ENCODE measurements at places on chromosomes 1 and 21. TPM values are rescaled to one million over a fixed set of nuclear protein-coding genes. Genes with fewer than 3 reads are reported as not detected.

EFNA3 gene
- 0.75 TPM for total RNA-seq

CFHR3 gene
- 0.24 TPM for total RNA-seq

PADI4 gene
- total RNA-seq, result 0.48 TPM

NCMAP gene
- 0.27 TPM for total RNA-seq

DNA sequence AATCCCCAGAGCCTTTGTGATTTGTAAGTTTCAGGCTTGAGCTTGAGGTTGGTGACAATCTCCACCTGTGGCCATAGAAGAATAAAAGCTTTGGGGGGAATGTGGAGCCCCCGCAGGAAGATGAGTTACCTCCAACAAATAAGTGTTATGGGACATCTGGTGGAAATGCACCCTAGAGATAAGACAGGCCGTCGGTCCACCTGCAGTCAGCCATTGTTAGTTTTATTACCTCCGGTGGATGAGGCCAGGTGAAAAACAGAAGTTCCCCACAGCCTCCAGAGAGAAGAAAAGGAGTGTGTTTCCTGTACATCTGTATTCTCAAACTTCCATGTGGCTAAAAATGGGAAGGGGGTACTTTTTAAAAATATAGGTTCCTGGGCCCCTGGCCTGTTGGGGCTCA is 137.4 kb downstream of the KAZN start:
- no peak for DNase-seq

DNA sequence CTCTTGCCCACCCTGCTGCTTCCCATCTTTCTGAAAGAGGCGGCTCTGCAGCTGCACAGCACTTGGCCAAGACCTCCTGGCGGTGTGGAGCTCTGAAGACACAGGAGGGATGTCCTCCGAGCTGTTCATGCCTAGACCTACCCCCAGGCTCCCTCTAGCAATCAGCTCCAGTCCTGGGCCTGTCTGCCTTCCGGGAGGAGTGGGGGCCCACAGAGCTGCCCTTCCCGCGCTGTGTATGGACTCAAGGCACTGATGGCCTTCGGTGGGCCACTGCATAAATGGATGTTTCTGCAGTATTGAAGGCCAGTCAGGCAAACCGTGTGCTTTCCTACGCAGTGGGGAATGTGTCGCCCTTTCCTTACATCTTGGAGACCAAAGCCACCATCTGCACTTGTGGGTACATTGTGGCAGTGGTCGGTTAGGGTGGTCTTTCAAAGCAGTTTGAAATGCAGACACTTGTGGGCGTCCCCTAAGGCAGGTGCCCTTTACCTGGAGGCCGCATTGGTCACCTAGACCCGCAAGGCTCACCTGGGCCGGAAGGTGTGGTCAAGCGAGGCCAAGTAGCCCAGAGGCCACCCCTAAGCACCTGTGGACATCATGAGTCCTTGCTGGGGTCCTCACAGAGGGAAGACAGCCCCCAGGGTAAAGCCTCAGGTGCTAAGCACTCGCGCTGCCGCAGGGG is 912 bp upstream of the PKNOX1 start:
- DNase-seq, result no peak

DNA sequence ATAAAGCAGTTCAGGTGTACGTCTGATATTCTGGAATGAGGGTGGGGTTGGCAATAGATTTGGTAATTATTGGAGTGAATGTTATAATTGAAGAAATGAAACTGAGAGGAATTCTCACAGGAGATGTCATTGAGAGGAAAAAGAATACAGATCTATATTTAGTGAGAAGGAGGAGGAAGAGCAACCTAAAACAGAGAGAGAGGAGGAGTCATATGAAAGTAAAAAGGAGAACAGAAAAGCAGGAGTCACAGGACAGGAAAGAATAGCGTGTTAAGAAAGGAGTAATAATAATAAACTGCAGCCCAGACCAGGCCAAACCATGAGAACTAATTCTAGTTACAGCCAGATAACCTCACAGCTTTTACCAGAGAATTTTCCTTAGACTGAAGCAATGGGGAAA is 62.7 kb upstream of the MROH9 start:
- no peak for DNase-seq

GRCh38 chr1:45654540-45655280 is 30.9 kb upstream of the CCDC17 start:
- DNase-seq, result no peak

- DNase-seq, result no peak
Measured at GRCh38 chr1:179742717-179743678, at the start of gene FAM163A. FAM163A (plus strand) TSS chr1:179743291; CDS start chr1:179813098, 69,807 bp downstream.

DNA sequence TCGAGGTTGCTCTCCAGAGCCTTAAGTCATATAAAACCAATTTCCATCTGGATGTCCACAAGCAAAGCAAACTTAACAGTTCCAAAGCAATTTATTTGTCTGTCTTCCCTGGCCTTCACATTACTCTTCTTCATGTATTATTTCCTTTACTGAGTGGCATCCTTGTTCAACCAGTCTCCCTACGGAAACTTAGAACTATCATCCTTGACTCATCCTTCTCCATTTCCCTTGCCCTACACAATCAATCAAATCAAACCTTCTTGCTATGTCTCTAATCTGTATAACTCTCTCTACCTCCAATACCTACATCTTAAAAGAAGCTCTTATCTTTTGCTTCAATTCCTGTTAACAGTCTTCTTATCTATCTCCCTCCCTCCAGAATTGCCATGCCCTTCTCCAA is 25.4 kb downstream of the EGLN1 start:
- DNase-seq, result no peak

DNA sequence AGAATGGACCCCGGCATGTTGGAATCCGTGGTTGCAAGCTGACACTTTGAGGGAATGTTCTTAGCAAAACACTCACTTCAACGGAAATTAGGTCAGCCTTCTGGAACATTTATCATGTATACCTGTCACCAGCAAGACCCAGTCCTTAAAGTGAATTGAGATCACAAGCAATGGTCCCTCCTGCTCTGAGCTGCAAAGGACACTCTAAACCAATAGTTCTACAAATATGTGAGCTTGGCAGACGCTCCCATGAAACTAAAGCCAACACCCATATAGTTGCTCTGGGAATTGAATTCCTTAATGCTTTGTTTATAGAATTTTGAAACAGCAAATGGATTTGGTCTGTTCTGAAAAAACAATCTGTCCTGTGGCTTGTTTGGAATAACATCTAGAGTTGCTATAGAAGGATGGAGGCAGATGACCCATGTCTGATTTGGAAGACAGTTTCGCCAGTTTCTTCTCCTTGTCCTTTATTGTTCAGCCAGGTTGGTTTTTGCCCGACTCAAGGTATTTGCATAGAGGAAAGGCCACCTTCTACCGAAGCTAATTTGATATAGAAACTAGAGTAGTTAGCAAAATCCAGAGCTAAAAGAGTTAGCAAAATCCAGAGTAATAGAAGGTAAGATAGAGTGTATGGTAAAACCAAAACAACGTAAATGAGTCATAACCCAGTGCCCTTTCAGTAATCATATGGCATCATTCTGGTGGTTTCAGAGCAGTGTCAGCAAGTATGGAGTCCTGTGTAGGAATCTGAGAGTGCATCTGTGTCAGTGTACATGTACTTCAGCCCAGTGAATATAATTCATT is 236.2 kb downstream of the NFIA start:
- DNase-seq, result no peak

GRCh38 chr1:206002871-206003801 is at the start of gene RAB7B:
RAB7B (minus strand) TSS chr1:206003395; CDS start chr1:205994135, 9,260 bp downstream.
- peak; percentile 78 for DNase-seq

GRCh38 chr1:10046356-10047085 is 13.8 kb downstream of the UBE4B start:
- peak; percentile 55 for DNase-seq

DNA sequence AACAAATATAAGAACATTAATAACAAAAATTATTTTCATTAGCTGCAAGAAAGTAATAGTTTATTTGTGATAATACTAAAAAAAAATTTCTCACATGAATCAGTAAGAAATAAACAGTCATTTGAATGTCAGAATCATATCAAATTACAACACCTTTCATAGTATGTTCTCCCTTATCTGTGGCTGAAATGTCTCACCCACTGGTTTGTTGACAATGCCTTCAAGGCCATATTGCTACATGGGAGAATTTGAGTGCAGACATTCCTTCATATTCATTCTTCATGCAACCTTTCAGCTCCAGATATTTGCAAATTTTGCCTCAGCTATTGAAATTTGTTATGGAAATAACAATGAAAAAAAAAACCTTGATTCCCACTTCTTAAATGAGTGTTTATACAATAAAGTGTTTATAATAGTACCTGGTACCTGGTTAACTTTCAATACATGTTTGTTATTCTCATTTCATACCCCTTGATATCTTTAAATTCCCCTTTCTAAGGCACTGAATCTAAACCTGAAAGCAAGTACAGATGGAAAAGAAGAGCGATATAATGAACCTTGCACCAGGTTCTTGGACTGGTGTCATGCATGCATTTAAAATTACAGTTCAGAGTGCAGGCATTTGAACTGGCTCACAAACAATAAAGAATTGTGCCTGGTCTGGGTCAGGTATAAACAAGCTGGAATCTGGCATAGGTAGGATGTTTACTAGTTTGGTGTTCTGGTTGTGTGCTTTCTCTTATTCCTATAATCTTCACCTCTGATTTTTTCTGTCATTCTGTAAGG is 242.2 kb upstream of the ADGRL2 start:
- DNase-seq, result no peak

DNA sequence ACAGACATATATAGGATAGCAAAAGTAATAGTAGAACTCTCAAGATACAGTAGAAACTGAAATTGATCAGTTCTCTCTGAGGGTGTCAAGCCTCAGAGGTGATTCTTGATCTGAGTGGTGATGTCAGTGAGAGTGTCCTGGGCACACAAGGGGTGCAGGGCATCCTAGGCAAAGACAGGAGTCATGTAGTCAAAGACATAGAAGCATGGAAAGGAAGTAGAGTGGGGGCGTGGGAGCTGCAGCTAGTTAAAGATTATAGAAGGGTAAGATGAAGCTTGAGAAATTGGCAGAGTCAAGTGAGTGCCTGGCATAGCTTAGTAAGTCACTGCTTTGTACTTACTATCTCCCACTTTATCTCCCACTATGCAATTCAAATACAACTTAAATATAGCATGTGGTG is 22.8 kb downstream of the CDC7 start:
- no peak for DNase-seq

Data from Right ventricle myocardium superior (tissue), 1 donor.